HFFc6 (cell line): ENCODE measurements at places on chromosomes 1 and 21. TPM values are rescaled to one million over a fixed set of nuclear protein-coding genes. Genes with fewer than 3 reads are reported as not detected.

The TMIGD3 gene
- not detected in 3 replicates for total RNA-seq

GRCh38 chr1:61844006-61844405 is 101.7 kb downstream of the PATJ start:
- H3K4me1 ChIP-seq = peaks cover 54% of the 10 kb centered on the region
- no peaks in the 10 kb centered on the region; the same call in 1 of the 2 replicates for H3K36me3 ChIP-seq
- H3K27me3 ChIP-seq = no peaks in the 10 kb centered on the region; the same call in 1 of the 2 replicates
- H3K4me3 ChIP-seq = no peak overlapping the region

DNA sequence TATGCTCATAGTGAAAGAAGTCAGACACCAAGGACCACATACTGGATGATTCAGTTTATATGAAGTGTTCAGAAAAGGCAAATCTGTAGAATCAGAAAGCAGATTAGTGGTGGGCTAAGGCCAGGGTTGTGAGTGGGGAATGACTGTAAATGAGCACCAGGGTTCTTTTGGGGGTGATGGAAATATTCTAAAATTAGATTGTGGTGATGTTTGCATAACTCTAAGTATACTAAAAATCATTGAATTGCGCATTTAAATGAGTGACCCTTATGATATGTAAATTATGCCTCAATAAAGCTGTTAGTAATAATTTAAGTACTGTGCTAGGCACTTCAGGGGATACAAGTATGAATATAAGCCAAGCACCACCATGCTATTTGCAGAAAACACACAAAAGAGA is 256.3 kb downstream of the TPR start:
- H3K4me1 ChIP-seq = peaks cover 10% of the 10 kb centered on the region
- H3K27ac ChIP-seq = no peak overlapping the region
- H3K27me3 ChIP-seq = no peaks in the 10 kb centered on the region
- H3K4me3 ChIP-seq = no peak overlapping the region
- no peaks in the 10 kb centered on the region for H3K36me3 ChIP-seq

- no peaks in the 10 kb centered on the region for H3K36me3 ChIP-seq
- no peak for DNase-seq
- peaks cover 8% of the 10 kb centered on the region for H3K27me3 ChIP-seq
- peaks cover 5% of the 10 kb centered on the region; the same call in 1 of the 2 replicates for H3K4me1 ChIP-seq
These were observed 497 bp downstream of the FBXO44 start for GRCh38 chr1:11654939-11655808.

GRCh38 chr1:214164173-214164572 is 116.8 kb upstream of the SMYD2 start:
- H3K27me3 ChIP-seq = peaks cover 17% of the 10 kb centered on the region
- H3K4me3 ChIP-seq = no peak overlapping the region
- no peaks in the 10 kb centered on the region for H3K4me1 ChIP-seq

- peaks cover 5% of the 10 kb centered on the region; the same call in 1 of the 2 replicates for H3K36me3 ChIP-seq
- DNase-seq = peak; percentile 65
These were observed 7.1 kb upstream of the CPLANE2 start for GRCh38 chr1:16243936-16244649.
